Forelimb muscle (tissue), 1 donor: ENCODE measurements at places on chromosomes 2 and 18.

GRCh38 chr2:174964404-174964803 is 40.8 kb downstream of the CHN1 start:
- DNase-seq = no peak

GRCh38 chr2:103809941-103810441 is 1043.9 kb upstream of the POU3F3 start:
- DNase-seq = no peak

- DNase-seq = no peak
Observed at GRCh38 chr2:230166557-230167170, 53.1 kb downstream of the SP110 start.

- DNase-seq = no peak
Observed at GRCh38 chr2:172993139-172993538, 82.5 kb upstream of the MAP3K20 start.

- DNase-seq = peak; percentile 72
Observed at GRCh38 chr2:225735844-225736243, 336.3 kb downstream of the NYAP2 start.

DNA sequence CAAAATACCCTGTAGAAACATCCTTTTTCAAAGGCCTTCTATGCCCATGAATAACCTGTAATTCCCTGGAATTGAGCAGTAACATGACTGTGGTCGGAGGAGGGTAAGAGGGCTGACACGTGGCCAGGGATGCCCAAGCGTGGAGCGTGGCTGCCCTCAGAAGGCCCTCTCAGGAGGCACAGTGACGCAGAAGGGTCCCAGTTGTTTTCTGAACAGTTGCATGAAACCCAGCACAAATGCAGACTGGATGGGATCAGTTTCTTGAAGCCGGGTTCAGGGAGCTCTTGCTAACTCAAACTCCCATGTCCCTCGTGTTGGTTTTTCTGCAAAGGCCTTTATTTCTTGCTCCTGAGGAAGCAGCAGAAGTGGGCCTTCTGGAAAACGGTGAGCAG is 237.0 kb downstream of the ALPK2 start:
- DNase-seq = no peak

GRCh38 chr2:32960238-32960637 is 13.5 kb downstream of the LTBP1 start:
- DNase-seq = no peak

- no peak for DNase-seq
Observed at GRCh38 chr2:102737431-102737830, 24.4 kb upstream of the TMEM182 start.

- DNase-seq = no peak
Observed at GRCh38 chr2:161825429-161825828, 201.2 kb downstream of the SLC4A10 start.

DNA sequence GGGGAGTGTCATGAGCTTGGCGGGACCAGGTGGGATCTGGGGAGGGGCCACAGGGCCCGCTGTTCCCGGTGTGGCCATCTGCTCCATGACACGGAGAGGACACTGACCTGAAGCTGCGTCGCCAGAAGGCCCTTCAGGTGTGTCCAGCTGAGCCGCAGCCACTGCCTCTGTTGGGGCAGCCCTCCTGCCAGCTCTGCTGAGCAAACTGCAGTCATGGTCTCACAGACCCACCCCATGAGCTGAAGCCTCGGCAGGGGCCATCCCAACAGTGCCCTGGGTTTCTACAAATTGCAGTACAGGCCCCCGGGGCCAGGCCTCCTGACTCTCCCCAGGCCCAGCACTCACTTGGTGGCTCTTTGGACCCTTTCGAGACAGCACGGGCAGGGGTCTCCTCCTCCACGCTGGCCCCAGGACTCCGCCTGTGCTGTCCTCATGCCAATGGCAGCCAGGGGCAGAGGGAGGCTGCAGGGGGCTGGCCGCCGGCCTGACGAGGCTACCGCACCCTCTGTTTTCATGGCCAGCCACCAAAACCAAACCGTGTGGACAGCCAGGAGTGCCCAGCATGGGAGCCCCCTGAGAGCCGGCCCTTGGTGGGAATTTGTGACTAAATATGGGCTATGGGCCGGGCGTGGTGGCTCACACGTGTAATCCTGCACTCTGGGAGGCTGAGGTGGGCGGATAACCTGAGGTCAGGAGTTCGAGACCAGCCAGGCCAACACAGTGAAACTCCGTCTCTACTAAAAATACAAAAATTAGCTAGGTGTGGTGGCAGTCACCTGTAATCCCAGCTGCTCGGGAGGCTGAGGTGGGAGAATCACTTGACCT is 175.2 kb upstream of the SALL3 start:
- DNase-seq = no peak

GRCh38 chr2:20467789-20468548 is 21.1 kb downstream of the RHOB start:
- DNase-seq = no peak

DNA sequence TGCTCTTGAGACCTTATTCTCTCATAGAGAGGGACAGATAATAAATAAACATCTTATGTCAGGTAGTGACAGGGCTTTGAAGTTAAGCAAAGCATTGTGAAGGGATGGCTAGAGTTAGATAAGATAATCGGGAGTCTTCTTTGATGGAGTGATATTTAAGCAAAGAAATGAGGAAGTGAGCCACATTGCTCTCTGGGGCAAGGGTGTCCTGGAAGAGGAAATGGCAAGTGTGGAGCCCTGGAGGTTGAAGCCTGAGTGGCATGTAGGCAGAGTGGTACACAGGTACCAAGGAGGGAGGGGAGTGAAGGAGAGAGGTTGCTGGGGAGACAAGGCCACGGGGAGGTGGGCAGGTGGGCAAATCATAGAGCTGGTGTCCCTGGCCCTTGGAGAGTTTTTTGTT is 110.2 kb downstream of the CTAGE1 start:
- DNase-seq = no peak

DNA sequence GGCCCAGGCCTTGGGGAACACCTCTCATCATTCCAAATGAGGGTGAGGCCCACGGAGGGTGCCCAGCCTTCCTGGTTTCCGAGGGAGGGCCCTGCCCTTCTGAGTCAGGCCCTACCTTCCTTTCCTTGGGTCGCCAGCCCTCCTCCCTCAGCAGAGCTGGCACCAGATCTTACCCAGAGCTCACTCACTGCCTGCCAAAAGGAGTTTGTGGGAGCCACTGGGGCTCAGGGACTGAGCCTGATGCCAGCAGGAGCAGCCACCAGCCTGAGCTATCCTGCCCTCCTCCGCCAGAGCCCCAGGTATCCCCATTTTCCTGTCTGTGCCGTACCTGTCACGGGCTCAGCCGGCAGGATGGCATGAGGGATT is 64.1 kb downstream of the NRP2 start:
- no peak for DNase-seq

DNA sequence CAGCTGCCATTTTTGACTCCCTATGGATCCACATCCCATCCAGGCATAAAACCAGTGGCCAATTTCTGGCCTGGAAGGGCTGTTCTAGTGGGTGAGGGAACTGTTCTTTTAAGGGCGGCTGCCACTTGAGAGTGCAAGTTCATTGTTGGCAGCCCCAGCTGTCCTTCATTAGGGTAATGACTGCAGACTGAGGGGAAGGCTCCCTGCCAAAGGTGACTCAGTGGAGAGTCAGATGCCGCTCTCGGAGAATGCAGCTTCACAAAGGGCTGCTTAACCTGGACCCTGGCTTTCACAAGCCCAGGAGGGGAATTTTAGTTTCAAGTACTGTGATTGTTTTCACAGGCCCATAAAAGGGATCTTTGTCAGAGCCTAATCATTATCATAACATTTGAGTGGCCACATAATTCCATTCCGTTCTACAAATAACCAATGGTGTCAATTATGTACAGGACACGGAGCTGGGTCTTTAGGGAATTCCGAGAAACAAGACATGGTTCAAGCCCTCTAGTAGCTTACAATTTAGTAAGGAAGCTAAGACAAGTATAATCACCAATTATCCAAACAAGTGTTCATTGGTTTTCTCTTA is 235.7 kb downstream of the CDCA7 start:
- no peak for DNase-seq

DNA sequence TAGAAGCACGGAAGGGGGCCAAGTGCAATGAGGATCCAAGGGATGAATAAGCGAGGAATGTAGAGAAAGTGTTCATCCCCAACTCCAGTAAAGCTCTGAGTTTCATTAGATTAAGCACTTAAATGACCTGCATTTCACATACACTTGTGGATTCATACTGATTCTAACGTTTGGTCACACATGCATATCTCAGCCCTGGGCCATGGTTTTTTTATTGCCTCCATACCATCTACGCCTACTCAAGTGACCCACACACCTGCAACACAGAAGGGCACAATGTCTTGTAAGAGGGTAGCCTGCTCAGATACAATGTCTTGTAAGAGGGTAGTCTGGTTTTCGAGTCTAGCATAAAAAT is 566 bp upstream of the MRPS5 start:
- no peak for DNase-seq

- no peak for DNase-seq
Observed at GRCh38 chr2:178237488-178238153, 43.3 kb downstream of the OSBPL6 start.

GRCh38 chr2:28387082-28387960 is 5.3 kb upstream of the FOSL2 start:
- no peak for DNase-seq

GRCh38 chr2:174789001-174789400 is 24.7 kb upstream of the CHRNA1 start:
- no peak for DNase-seq

GRCh38 chr2:36486521-36487044 is 111.4 kb downstream of the FEZ2 start:
- DNase-seq = no peak

DNA sequence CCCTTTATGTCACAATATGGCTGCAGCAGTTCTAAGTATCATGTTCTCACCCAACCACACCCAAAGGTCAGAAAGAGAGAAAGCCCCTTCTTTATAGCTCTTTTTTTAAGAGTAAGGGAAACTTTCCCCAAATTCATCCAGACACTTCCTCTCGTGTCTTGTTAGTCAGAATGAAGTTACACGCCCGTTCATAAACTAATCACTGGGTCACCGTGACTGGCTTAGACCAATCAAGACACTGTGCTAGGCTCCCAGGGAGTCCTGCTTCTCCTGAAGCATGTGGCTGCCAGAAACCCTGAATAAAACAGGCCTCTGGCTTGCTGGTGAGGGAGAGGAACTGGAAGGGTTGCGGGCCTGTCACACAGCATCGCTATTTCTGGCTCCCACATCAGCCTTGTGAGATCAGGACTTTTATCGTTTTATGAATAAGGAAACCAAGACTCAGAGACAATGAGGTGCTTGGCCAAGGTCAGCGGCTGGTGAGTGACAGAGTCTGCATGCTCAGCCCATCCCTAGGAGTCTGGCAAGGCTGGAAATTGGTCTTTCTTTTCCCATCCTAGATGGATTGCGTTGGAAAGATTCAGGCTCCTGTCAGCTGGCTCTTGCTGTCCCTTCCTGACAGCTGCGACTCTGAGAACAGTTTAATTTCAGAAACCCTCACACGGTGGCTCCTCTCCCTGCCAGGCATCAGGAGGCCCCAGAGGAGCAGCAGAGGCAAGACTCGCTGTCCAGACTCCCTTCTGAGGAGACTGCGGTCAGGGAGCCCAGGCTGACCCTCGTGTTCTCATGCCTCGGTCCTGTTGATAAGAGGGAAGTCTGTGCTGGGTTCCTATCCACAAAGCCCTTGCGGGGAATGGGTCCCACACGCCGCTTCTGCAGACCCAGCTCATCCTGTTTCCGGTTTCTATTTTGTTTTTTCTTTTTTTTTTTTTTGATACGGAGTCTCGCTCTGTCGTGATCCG is 104.5 kb upstream of the TAF1B start:
- DNase-seq = no peak

DNA sequence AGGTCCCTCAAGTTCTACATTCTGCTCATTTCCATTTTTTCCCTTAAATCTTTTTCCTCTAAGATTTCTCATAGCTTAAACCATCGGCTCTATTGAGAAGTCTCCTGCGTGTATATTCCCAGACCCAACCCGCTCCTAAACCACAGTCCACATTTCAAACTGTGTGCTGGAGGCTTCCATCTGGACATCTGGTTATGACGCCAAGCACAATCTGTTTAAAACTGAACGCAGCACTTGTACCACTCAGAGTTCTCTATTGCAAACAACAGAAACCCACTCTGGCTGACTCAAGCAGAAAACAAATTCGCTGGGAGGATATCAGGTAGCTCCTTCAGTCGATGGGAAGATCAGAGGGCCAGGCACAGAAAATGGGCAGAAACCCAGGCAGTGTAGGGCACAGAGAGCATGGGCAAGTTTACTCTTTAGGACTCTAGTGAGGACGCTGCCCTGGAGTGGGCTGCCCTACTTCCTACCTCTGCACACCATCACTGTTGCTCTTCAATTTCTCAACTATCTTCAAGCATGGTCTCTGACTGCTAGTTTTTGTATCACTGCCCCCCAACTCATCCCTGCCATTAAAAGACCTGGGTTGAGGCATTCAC is 5.6 kb upstream of the EML4 start:
- no peak for DNase-seq

DNA sequence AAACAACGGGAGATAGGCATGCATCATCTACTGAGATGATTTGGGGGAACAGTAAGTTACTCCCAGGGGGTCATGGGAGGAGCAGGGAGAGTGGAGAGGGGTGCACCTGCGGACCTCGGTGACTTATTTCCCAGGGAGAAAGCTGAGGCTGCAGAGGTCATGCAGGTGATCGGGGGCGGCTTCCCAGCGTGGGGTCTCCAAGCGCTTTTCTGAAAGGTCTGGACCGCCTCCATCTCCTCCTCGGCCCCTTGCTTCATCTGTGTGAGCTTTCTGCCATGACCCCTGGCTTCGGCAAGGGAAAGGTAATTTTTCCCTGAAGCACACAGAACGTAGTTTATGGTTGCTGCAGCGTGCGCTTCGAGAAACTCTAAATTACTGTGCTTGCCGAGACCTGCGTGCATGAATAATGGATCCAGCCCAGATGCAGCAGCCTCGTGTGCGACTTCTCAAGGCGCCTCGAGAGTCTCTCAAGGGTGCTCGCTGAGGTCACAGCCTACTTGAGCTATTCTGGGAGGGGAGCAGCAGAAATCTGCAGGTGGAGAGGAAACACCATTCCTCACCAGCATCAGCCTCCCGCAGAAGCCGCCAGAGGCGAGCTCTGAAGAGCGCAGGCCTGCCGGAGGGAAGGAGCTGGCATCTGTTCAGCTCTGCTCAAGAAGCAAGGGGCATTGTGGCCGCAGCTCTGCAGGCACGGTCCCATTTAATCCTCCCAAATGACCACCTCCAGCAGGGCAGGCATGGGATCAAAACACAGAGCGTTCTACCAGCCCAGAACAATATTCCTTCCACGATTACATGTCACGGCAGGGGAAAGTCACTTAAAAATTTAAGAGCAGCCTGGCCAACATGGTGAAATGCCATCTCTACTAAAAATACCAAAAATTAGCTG is 308.4 kb upstream of the MYT1L start:
- no peak for DNase-seq

- DNase-seq = no peak
Observed at GRCh38 chr2:210388148-210388547, 73.2 kb upstream of the MYL1 start.

GRCh38 chr2:171260471-171261424 is 100.1 kb upstream of the TLK1 start:
- no peak for DNase-seq
